ENCODE measurements at places on chromosomes 3 and 15.

GRCh38 chr3:115825046-115825445 is 201.7 kb downstream of the GAP43 start:
- no peak for DNase-seq

GRCh38 chr3:175716446-175716845 is 857.3 kb downstream of the NAALADL2 start:
- DNase-seq, result no peak

DNA sequence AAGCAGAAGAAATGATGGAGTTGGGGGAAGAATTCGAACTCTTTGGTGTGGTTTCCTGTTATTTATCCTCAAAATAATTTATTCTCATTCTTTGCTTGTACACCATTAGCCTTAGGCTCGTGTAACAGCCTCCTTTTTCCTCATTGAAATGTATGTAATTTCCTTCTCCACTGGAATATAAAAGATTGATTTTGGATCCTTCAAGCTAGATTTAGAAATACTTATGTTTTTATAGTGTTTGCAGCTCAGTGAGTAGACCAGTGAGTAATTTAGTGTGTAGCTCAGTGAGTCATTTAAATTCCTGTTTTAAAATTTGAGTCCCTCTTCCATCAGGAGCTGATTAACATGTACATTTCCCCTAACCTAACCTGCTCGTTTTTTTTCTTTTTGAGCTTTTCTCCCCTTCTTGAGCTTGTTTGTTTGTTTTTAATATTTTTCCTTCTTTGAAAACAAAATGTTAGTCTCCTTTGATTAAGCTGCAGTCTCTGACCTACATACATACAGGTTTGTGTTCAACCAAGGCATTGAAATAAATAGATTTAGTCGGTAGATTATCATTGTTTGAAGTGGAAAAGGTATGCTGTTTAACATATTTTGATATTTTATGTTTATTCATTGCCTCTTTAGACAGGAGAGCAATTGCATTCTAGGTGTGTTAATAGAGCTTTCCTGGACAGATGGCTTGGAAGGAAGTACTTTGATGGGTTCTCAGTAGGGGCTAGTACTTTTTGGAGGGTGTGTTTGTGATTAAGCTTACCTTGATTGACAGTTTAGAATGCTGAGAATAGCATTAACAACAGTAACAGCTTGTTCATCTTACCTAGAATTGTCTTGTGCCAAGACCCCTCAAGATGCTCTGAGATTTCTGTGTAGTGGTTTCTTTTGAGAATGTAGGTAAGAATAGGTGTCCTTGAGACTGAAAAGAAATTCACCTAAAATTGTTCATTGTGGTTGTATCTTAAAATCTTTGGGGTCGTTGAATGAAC is 5.9 kb downstream of the USP3 start:
- no peak for DNase-seq

DNA sequence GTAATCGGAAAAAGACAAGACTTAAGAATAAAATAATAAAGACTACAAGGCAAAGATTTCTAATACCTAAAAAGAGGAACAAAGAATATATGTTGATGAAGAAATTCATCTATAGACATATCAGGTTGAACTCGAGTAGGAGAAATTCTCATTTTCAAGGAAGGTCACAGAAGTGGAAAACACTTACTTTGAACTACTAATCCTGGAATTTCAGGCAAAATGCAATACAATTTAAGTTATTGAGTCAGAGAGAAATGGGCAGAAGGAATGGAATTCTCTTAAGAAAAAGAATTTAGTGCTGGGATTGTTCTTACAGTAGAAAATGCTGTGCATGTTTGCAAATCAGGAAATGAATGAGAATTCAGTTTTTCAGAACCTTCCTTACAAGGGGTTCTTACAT is 135.9 kb upstream of the TGFBR2 start:
- no peak for DNase-seq

- no peak for DNase-seq
These were observed 116.9 kb downstream of the ALDH1A2 start for GRCh38 chr15:57948351-57949289.
